ENCODE measurements at places on chromosomes 6 and 20.

DNA sequence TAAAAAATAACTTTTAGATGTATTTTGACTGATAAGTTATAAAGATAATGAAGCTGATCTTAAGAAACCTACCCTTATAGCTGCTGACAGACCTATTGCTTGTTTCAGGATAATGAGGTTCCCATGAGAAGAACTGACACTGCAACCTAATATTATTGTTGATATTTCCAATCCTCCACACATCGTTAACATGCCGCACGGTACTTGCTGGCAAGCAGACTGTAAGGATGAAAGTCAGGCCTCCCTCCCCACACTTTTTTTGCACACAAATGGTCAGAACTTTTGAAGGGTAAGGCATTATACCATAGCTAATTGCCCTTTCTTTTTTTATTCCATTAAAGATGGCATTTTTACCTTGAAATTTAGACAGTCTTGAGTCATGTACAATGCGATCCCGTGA, 210.9 kb downstream of the UST start:
- no peak for DNase-seq

- no peak for DNase-seq
These were observed 350.9 kb upstream of the HSF2 start for GRCh38 chr6:122048570-122048969.

DNA sequence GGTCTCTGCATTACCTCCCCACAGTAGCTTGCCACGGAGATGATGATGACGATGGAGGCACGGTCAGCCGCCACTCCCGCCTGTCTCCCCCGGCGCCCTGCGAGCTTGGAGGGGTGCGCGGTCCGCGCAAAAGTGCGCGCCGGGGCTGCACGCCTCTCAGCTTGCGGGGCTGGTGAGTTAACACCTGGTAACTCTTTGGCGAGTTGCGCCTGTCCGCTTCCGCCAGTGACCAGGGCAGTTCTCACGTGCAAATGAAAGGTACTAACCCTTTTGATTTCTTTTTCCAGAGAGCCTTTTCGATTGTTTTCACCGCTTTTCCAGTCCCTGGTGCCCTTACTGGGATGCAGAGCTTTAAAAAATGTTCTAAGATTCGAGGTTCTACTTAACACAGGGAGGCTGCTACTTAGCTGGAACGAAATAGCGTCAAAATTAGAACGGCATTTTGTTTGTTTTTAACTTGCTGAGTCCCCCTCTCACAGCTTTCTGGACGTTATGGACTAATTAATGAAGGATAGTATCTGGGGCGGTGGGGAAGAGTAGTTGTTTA, 6.2 kb downstream of the GRIK2 start:
- no peak for DNase-seq

GRCh38 chr6:164106345-164106769, 691.8 kb downstream of the QKI start:
- DNase-seq = no peak

- DNase-seq = peak; percentile 50
These were observed at the start of gene SLC2A4RG for GRCh38 chr20:63739130-63740069. SLC2A4RG (plus strand) TSS chr20:63739776; CDS start chr20:63739913, 137 bp downstream.

DNA sequence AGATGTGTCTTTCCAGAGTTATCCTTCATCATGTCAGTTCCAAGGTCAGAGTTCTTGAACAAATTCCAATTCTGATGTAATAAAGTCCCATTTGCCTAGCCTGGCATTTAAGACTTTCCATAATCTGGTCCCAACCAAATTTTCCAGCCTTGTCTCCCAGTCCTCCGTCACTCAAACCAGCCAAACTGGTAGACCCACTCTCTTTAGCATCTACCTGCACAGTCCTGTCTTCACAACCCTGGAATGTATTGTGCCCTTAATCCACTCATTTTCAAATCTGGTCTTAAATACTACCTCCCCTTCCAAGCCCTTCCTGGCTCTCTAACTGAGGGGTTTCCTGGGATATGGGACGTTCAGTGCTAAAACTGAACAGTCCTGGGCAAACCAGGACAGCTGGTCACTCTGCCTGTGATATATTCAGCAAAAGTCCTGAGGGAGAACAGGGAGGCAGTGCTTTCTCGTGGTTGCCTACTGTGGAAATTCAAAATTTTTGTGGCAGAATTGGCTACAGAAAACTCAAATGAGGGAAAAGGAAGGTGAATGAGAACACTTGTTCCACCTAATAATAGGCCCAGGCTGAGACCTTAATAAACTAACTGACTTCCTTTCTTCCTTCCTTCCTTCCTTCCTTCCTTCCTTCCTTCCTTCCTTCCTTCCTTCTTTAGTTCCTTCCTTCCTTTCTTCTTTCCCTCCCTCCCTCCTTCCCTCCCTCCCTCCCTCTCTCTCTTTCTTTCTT, 10.8 kb upstream of the AKAP7 start:
- DNase-seq = no peak

- DNase-seq = no peak
These were observed 4.2 kb upstream of the ZBTB12 start for GRCh38 chr6:31906122-31906521.

DNA sequence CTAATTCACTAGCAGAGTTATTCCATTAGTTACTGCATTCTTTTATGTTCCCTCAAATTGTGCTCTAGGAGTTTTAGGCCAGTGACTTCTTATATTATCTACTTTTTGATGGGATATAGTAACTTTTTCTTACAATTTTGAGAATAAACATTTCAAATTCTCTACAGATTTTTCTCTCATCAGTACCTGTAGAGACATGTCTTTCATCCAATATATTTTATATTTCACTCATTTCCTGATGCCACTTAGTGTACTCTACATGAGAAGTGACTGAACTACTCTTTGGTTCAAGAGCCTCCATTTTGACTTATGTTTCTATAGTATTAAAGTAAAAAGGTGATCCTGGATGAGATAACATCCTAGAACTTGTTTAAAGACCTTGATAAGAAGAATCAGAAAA, 108.5 kb downstream of the ELOVL4 start:
- no peak for DNase-seq

GRCh38 chr6:12371641-12372146, 81.5 kb downstream of the EDN1 start:
- DNase-seq = no peak

DNA sequence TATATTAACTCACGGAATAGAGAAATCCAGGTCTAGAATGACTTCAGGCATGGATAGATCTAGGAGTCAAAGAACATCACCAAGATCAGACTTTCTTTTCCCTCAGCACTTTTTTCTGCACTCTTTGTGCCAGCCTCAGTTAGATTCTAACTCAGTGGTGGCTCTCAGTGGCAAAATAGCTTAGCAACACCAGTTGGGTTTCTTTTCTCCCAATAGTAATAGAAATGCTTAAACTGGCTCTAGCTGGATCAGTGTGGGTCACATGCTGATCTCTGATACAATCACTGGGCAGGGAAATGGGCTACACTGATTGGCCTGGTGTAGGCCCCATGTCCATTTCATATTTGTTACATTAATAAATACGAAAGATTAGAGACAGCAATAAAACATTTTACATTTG, 44.2 kb upstream of the ARFGEF2 start:
- DNase-seq = no peak

DNA sequence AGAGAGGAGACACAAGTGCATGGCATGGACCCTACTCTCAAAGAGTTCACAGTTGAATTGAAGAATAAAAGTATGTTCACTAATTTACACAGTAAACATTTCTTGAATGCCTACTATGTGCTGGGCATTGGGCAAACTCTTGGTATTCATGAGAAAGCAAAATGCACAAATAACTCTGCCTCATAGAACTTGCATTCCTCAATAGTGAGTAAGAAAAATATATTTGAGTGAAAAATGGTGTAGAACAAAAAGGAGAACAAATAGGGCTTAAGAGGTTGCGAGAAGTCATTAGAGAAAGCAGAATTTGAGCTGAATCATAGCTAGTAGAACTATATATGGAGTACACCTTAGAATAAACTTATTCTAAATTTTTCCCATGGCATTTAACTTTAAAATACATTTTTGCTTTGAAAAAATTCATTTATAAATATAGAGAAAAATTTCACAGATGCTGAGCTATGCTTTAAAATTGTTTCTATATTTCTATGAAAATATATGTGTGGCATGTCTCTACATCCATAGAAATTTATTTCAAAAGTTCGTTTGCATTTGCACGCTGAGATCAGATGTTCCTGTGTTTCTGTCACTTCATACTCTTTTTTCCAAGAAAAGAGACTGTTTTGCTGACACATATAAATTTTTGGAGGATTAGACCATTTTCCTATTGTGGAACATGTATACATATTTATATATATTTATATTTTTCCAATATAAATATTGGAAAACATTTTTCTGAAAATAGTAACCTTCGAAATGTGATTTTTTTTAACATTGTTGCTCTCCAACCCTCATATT, 236.1 kb downstream of the KCNQ5 start:
- DNase-seq = no peak

DNA sequence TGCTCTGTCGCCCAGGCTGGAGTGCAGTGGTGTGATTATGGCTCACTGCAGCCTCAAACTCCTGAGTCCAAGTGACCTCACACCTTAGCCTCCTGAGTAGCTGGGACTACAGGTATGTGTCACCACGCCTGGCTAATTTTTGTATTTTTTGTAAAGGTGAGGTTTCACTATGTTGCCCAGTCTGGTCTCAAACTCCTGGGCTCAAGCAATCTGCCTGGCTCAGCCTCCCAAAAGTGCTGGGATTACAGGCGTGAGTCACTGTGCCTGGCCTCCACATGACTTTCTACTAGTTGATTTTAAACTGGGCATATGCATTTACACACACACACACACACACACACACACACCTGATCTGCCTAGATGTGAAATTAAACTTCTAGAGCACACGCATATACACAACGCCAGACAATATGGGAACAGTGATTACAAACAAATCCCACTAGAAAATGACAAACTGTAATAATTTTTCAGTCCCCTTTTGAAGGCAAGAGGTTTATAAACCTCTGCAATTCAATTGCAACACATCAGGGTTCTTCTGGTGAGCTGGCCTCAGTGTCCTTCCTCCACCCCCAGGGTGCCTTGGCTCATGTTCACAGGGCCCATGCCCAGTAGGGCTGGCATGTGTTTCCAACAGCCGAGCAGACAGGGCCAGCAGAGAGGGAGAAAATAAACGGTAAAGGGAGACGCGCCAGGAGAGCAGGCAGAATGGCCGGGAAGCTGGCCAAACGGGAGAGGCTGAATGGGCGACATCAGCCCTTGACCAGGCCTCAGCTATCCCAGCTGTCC, 31.2 kb downstream of the PARD6B start:
- no peak for DNase-seq

GRCh38 chr6:166493427-166494100, 92.9 kb downstream of the RAMACL start:
- no peak for DNase-seq

DNA sequence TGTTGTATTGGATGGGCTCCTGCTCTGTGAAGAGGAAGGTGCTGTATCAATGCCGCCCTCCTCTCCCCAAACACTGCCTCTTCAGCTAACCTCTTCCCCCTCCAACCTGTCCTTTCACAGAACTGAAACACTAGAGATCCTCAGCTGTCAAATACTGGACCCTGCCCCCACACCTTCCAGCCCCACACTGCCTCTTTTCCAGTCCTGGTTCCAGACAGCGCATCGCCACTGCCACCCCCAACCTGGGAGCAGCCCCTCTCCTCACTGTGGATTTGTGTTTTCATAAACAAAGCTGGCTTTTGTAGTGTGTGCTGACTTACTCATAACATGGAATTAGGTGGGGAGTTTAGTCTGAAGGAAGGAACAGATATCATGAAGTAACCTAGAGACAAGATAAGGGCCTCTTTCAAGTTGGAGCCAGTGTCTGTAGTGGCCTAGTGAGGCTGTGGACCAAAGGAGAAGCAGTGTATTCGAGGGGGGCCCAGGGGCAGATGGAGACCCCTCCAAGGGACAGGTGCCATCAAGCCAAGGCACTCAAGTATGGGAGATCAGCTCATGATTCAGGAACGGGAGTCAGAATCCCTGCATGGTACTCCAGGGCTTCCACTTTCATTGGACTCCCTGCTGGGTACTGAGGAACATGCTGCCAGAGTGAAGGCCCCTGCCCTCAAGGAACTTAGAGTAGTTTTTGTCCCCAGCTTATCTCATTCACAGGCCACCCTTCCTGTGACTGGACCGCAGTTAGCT, 2.1 kb downstream of the SCUBE3 start:
- DNase-seq = no peak

DNA sequence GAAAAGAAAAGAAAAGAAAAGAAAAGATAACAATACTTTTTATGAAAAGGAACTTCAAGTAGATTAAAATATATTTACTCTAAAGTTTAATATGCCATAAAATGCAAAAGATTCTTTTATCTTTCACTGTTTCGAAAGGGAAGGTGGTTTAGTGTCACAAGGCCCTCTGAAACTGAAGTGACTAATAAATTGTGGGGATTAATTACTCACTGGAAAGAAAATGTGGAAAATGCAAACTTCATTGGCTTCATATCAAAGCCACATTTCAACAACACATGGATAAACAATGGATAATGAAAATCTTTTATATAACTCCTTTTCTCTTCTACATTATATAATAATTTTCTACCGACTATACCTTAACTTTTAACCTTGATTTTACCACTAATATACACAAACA, 320.5 kb upstream of the RSPO3 start:
- DNase-seq = no peak

DNA sequence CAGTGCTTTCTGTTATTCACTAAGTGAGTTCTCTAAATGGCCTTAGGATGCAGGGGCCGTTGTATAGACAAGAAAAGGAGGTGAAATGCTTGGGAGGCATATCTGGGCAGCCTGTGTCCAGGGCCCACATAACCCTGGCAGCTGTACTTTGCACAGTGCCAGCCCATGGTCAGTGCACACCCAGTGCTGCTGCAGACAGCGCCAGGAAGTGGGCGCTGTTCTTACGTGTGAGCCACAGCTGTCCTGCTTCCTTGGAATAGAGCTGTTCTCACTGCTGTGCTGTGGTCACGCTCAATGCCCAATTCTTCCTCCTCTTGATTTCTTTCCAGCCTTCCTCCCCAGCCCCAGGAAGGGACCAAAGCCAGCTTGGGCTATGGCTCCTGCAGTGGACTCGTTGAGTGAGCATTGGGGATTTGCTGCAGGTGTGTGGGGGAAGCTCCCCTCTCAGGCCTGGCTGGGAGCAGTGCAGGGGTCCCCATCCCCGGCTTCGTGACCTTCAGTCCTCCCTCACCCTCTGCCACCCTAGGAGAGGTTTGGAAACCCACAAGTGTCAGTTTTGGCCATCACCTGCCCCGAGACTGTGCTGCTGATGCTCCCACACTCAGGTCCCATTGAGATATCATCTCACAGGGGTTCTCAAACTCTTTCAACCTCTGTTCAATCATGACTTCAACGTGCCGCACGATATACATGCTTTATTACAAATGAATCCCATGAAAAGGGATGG, 246.8 kb upstream of the EXOC2 start:
- no peak for DNase-seq

GRCh38 chr20:48207505-48207904, 422.2 kb upstream of the SULF2 start:
- DNase-seq = no peak

DNA sequence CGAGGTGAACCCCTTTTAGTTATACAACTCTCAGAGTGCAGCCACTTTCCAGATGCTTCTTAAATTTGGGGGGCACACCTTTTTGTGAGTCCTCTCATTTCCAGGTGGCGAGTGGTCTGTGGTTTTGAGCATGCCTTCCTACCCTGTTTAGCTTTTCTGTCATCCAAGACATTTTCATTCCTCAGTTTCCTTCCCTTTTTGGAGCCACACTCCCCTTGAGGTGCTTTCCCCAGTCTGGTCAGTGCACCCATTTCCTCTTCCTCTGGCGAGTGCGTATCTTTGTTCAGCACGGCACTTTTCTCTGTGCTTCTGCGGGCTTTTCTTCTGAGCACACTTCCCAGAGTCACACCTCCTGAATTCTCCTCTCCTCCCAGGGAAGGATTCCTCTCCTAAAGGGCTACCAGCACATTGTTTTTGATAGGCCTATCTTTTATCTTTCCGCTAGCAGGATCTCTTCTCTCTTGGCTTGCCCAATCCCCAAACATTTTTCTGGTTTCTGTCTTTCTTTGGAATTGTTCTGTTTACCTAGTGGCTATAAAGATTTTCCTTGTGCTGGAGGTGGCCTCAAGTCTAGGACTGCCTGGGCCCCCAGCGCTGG, 1.4 kb downstream of the PHF20 start:
- peak; percentile 9 for DNase-seq

Data from activated T-cell treated with anti-CD3 and anti-CD28 coated beads for 24 hours (primary cell).